ENCODE measurements at places on chromosomes 11 and 22.

DNA sequence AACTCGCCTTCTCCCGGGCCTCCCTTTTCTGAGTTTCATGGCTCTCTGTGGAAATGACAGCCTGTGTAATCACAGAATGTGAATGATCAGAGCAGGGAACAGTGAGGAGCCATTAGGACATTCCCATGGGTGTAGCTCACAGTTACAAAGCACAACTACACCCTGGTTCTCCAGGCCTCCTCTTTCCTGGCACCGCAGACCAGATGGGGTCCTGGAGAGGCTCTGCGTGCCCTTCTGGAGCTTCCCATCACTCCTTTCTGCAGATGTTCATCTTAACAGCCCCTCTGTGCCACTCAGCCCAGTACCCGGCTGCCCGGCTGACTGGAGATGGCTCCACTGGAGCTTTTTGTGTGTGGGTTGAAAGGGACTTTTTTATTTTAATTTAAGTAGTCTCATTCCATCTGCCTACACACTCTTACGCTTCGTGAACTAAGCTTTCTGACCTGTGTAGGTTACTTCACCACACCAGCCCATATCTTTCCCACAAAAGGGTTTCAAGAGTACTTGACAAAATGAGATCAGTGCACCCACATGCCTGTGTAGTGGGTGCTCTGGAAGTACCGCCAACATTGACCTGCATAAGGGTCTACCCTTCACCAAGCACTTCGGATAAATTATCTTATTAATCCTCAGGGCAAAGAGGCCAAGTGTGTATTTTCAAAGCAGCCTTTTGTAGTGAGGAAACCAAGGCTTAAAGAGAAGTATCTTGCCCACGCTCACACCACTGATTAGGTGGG, 29.8 kb downstream of the SREBF2 start:
- no peak for DNase-seq

GRCh38 chr11:67562963-67563704, 20.5 kb upstream of the GSTP1 start:
- DNase-seq, result no peak

DNA sequence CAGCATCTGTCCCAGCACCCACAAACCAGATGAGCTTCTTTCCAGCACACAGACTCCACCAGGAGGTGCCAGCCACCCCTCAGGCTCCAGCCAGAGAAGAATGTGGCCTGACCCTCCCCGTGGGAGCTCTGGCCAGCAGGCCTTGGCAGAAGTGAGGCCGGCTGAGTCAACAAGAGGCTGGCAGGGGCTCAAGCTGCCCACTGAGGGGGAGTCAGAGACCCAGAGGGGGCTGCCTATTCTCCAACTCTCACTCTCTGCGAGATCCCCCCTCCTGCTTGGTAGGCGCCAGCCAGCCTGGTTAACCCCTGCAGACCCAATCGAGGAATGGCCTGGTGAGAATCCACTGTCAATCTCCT, 10.6 kb upstream of the CDC42EP1 start:
- DNase-seq, result peak; percentile 14

DNA sequence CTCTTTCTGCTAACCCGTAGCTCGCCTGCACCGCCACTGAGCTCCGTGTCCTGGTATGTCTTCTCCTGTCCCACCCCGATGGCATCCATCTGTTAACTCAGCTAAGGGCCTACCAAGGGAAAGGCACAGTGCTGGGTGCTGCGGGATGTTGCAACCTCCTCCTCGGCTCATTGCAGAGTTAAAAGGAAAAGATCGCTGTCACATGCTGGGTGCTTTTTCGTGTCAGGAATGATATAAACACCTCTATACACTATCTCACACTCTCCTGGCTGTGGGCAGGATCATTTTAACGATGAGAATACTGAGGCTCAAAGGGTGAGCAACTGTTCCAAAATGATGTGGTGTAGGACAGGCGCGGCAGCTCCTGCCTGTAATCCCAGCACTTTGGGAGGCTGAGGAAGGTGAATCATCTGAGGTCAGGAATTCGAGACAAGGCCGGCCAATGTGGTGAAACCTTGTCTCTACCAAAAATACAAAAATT, 10.1 kb downstream of the TXN2 start:
- no peak for DNase-seq

Measured in HuH-7.5 (cell line).